ENCODE measurements at places on chromosomes 12 and 14.

GRCh38 chr12:118958520-118958919 lies 22.8 kb upstream of the SRRM4 start:
- DNase-seq = no peak

- no peak for DNase-seq
These were observed 247.6 kb downstream of the RPAP3 start for GRCh38 chr12:47458279-47458678.

- DNase-seq = no peak
These were observed 413.2 kb downstream of the SOX5 start for GRCh38 chr12:23536293-23536692.

DNA sequence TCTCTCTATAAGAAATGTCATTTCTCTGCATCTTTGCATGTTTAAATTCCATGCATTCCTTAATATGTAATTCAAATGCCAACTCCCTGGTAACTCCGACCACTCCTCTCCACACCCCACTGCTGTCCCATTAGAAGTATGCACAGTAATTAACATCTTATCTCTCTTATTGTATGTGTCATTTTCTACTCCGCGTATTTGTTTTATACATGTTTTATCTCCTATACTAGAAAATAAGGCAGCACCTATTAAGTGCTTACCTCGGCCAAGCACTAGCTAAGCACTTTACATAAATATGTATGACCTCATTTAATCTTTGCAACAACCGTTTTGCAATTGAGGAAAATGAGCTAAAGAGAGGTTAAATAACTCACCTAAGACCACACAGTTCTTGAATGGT lies 469.8 kb downstream of the BCAT1 start:
- no peak for DNase-seq

All from activated T-helper 1 cell treated with anti-CD3 and anti-CD28 coated beads, Interleukin-2, amount 50 U/mL, for 16 hours (primary cell).